Dermis microvascular lymphatic vessel endothelial cell (primary cell): ENCODE measurements at places on chromosomes 16 and 17. TPM values are rescaled to one million over a fixed set of nuclear protein-coding genes. Genes with fewer than 3 reads are reported as not detected.

DNA sequence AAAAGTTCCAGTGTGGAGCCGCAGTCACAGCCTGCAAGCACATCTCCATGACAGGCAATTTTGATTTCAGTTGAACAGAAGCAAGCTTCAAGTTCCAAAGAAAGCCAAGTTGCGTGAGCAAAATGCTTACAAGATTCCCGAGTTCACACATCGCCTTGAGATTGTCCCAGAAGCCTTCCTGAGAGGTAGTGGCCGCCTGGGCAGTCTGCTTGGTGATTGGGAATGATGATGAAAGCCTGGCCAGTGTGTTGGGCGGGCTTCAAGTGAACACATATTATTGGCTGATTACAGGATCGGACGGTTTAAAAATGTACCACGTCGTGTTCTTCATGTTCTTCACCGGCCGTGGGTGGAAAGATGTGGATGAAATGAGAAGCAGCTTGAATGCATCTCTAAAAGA, 185.5 kb downstream of the FOXL1 start:
- DNase-seq: no peak

GRCh38 chr16:19417640-19418039, at the start of gene TMC5:
TMC5 (plus strand) TSS chr16:19417883; CDS start chr16:19440039, 22,156 bp downstream.
- no peak for DNase-seq

The PRAC1 gene
- not detected in 2 replicates for total RNA-seq

GRCh38 chr17:16926061-16926511, 45.8 kb downstream of the TNFRSF13B start:
- no peak for DNase-seq

DNA sequence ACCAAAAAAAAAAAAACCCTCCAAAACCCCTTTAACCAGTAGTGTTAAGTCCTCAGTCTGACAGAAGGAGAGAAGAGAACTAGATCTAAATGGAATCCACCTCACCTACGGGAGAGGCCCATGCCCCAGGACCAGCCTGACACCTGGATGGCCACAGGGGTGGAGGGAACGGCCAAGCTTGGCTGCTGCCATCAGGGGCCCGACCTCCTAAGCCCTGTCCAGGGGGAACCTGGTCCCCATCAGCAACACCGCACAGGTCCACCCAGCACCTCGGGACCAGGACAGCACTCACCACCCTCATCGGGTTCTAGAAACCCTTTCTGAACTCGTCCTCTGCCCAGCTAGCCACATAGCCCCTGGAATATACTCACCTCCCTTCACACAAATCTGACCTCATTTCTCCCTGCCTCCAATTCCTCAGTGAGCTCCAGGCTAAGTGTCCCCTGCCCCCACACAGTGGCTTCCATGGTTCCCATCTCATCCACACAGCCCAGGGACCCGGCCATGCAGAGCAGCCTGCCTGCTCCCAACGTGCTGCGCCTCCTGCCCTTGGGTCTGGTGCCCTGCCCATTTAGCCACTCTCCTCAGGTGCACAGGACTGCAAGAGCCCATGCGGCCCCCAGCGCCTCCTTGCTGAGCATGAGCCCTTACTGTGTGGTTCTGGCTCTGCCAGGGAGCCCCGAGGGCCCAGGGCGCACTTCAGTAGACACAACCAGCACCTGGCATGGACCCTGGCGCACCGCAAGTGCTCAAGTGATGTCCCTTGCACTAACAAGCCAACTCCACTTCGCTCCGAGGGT, 18.3 kb upstream of the CYTH1 start:
- DNase-seq: no peak

- DNase-seq: no peak
These were observed 53.0 kb downstream of the IRX3 start for GRCh38 chr16:54233615-54234014.

DNA sequence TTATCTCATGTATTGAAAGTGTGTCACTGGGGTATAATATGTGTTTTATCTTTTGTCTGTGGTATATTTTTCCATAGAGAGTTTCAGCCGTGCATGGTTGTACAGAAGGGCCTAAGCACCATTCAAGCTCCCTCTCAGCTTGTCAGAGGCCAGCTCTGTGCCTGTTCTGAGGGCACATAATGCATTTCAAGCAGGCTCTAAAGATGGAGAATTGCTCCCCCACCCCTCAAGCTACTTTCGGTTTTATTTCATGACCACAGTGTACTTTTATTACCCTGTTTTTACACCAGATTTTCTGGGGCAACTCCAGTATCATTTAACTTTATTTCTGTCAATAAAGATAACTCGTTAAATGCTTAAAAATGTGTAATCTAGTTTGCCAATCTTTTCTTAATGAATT, 131.7 kb downstream of the SHISA6 start:
- DNase-seq: no peak

The XAF1 gene
- 1.5 and 4.7 TPM in 2 replicates for total RNA-seq

The CCL1 gene
- total RNA-seq: not detected in 2 replicates

DNA sequence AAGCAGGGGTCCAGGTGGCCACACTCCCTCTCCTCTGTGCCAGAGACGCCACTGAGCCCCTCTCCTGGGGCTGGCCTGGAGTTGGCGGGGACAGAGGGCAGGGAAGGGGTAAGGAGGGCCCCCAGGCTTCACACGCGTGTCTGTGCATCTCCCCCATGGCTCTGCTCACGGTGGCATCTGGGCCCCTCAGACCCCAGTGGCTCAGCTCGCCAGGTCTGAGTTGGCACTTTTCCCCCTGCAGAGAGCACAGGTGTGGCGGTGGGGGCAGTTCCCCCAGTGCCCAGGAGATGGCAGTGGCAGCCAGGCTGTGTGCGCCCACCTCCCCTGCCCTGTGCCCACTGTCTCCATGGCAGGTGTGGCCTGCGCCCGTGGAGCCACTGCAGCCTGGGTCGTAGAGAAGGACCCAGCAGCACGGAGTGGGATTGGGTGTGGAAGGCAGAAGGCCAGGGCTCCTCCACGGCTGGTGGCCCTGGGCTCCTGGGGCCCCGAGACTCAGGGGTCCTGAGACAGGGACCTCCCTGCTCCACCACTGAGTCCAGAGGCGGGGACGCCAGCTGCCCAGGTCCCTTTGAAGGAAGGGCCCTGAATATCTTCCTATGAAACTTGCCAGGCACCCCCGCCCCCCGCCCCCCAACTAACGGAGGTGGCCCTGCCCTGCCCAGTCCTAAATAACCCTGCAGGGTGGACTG, 4.3 kb upstream of the APRT start:
- DNase-seq: no peak

DNA sequence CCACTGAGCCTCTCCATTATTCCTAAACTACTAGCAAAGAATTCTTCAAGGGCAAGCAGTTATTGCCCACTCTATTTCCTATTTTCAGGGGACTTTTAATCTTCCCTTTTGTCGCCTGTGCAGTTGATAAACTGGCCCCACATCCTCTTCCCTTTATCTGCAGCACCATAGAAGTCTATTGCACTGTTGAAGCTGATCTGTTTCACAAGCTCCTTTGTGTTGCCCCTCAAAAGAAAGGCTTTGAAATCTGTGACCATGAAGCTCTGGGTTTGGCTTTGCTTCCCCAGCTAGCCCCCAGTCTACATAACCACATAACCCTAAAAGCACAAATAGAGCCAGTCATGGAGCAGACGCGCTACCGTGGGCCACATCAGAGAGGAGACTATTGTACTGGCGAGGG, 37.1 kb downstream of the CDRT15 start:
- no peak for DNase-seq

- no peak for DNase-seq
These were observed at the start of gene FA2H for GRCh38 chr16:74774223-74775139. FA2H (minus strand) TSS chr16:74774820; CDS start chr16:74774755, 65 bp downstream.

The P2RX1 gene
- total RNA-seq: not detected in 2 replicates

The HLF gene
- total RNA-seq: not detected in 2 replicates

- DNase-seq: no peak
These were observed 78.6 kb downstream of the CDK5R1 start for GRCh38 chr17:32565401-32565800.

GRCh38 chr17:41666237-41666641, 22.4 kb upstream of the EIF1 start:
- DNase-seq: peak; percentile 60

GRCh38 chr16:66539623-66540469, 10.1 kb downstream of the TK2 start:
- DNase-seq: no peak

- DNase-seq: no peak
These were observed 17.2 kb downstream of the METRNL start for GRCh38 chr17:83096401-83097224.

DNA sequence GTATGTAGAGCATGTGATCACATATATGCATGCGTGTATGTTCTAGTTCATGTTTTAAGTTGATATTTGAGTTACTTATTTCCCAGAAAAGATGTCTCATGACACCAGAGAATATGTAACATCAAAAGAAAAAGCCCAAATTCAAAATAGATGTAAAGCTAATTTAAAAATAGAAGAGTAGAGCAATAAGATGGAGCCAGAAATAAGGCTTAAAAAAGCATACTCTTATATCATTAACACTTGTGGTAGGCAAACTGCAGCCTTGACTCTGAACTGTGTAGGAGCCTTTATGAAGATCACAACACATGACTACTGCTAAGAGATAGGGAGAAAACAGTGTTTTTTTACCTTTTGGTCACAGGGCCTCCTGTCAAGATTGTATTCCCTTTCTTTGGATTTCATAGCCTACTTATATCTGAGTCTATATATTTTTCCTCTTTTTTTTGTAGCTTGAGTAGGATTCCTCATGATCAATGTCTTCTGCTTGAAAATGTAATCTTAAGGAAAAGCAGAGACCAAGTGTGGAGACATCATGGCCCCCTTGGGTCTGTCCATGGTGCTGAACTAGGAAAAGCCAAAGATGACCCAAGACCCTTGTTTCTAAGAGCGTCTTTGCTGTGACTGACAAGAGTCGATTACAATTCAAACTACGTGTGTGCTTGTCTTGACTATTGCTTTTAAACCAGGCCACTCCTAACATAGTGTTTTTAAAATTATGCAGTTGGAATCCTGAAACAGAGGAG, 390.4 kb downstream of the SHISA9 start:
- no peak for DNase-seq

GRCh38 chr16:56980792-56981724, 8.3 kb upstream of the NLRC5 start:
- no peak for DNase-seq

DNA sequence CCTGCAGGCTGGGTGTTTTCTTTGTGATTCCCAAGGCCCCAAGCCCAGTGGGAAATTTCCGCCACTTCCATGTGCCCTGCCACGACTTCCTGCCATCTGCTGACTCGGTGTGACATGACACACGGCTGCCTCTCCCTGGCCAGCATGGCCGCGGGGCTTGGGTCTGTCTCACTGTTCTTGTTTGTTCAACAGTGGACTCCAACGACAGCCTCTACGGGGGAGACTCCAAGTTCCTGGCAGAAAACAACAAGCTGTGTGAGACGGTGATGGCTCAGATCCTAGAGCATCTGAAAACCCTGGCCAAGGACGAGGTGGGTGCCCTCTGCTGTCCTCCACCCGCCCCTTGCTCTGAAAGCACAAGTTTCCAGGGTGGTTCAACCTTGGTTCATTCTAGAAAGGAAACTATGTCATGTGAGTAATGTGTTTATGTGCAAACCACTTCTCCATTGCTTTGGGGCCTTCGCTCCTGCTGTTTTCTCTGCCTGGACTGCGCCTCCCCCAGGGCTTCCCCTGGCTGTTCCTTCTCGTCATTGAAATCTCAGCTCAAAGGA, 26.8 kb downstream of the KNOP1 start:
- DNase-seq: peak; percentile 74
